AG20443 (cell line): ENCODE measurements at places on chromosomes 3 and 15.

DNA sequence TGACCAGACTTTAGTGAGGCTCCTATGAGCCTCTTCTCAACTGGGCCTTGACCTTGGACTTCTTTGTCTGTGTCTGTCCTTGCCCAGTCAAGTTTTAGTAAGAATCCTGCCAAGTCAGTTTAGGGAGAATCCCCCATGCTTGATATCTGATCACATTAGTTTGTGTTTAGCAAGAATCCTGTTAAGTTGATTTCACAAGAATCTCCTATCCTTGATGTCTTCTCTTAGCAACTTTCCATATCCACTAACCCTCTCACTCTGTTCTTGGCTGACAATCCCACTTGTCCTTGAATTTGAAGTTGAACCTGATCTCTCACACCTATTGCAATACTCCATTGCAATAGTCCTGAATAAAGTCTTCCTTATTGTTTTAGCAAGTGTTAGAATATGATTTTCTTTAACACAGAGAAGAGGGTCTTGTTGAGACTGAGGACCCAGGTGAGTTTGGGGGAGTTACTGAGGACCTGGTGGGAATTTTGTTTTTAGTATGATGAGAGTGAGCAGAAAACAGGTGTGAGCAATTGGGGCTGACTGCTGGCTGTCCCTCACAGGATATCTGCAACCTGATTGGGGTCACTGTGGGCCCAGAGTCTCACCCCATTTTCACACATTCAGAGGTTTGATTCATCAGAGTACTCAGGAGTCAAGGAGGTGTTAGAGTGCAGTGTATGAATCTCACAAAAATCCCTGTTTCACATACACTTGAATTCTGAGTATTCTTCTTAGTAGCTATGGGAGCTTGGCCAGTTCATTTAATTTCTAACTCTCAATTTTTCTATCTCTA, 39.9 kb upstream of the TNFAIP8L3 start:
- DNase-seq, result no peak

DNA sequence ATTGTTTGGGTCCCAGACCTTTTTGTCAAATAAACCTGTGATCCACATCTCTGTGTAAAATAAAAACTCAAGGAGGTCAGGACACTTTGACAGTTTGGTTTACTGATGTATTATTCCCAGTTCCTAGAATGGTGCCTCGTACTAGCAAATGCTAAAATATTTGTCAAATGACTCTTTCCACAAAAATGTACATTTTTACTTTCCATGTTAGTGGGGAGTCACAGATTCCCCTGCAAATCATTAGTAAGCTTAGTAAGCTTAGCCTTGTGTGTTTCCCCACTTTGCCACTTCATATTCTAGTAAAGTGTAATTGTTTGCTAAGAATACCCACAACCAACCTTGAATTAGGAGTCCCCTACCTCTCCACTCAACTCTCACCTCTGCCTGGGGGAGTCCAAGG, 2.4 kb upstream of the MAGI1 start:
- peak; percentile 59 for DNase-seq

DNA sequence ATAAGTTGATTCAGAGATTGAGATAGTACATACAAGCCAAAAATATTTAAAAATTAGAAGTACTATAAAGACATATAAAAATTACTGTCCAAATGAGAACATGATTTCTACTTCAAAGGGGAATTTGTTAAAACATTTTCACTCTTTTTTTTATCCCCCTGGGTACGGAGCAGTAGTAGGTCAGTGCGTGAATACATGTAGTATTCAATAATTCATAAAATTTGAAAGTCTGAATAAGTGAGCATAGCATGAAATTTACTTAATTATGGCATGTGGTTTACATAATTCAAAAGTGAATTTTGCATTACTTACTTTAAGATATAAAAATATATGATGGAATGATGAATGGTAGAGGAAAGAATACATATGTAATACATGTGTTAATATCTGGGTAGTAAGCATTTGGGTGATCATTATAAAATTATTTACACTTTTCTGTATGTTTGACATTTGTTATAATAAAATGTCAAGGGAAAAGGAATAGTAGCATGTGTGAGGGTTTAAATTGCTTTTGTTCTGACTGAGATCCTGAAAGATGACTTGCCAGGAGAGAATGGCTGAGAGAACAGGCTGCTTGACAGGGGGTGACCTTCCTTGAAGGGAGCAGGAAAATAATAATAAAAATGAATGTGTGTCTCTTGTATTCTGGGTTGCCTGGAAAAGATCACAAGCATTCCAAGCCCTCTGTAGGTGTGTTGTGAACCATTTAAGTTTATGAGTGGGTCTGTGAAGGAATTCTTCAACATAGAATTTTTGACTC, 1178.8 kb downstream of the ZPLD1 start:
- DNase-seq, result no peak

DNA sequence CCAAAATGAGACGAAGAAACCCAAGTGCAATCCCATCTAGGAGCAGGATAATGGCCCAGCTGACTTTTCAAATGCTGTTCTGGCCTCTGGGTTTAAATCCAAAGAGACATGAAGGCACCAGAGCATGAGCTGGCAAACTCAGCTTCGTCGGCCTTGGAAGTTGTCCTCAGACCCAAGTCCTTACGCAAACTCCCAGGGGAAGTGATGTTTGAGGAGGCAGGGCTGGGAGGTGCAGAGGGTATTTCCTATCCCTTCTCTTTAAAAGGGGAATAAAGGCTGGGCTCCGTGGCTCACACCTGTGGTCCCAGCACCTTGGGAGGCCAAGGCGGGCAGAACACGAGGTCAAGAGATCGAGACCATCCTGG, 68.9 kb upstream of the HERC1 start:
- DNase-seq, result no peak

DNA sequence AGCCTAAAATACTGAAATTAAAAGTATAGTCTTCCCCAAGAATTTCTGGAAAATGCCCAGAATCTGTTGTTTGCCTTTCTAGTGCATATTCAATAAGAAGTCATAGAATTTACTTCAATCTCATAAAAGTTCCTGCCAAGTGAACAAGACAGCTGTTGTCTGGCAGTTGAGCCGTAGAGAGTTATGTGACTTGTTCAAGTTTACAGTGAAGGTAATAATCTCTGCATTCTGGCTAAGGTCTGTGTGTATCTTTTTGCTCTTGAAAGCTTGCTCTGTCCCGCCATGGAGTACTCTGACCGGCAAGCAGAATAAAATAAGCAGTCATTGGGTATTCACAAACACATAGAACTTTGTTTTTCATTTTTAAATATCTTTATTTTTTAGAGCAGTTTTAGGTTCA, 77.8 kb downstream of the GHSR start:
- no peak for DNase-seq

GRCh38 chr15:56795502-56795901, 62.2 kb upstream of the ZNF280D start:
- no peak for DNase-seq

GRCh38 chr3:134066651-134067530, 37.2 kb upstream of the SLCO2A1 start:
- DNase-seq, result no peak

DNA sequence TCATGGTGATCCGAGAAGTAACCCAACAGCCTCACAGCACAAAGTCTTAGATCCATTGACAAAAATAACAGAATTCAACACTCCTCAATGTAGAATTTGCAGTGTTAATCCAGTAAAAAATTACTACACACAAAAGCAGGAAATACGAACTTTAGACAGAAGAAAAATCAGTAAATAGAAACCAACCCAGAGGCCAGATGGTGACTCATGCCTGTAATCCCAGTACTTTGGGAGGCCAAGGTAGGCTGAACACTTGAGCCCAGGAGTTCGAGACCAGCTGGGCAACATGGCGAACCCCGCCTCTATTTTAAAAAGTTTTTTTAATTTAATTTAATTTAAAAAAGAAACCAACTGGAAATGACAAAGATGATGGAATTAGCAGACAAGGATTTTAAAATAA, 36.1 kb downstream of the SELENOT start:
- no peak for DNase-seq

- no peak for DNase-seq
Measured at GRCh38 chr3:22900296-22900695, 302.8 kb upstream of the UBE2E2 start.

GRCh38 chr15:60787837-60788691, 309.1 kb upstream of the ICE2 start:
- no peak for DNase-seq

- DNase-seq, result no peak
Measured at GRCh38 chr3:36597422-36597821, 166.9 kb downstream of the DCLK3 start.
